ENCODE measurements at places on chromosomes 3 and 15.

GRCh38 chr3:26099692-26100091, 309.8 kb downstream of the OXSM start:
- peak; percentile 7 for DNase-seq

- DNase-seq, result no peak
Measured at GRCh38 chr3:28586325-28586724, 237.7 kb upstream of the AZI2 start.

DNA sequence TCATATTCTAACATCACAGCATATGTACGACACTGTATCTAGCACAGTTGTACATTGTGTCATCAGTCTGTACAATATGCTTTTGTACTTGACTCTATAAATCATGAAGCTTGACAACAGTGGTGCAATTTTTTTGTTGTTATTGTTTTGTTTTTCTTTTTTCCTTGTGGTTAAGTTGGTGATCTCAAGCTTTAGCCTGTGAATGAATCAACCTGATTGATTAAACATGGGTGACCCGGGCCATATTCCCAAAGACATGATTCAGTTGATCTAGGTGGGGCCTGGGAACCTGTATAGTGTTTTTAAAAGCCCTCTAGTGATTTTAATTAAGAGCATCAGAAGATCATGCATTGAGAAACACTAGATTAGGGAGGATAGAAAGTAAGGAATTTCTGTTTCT, 101.8 kb upstream of the AADACL2 start:
- DNase-seq, result no peak

- no peak for DNase-seq
Measured at GRCh38 chr15:88231909-88232644, 24.5 kb downstream of the NTRK3 start.

DNA sequence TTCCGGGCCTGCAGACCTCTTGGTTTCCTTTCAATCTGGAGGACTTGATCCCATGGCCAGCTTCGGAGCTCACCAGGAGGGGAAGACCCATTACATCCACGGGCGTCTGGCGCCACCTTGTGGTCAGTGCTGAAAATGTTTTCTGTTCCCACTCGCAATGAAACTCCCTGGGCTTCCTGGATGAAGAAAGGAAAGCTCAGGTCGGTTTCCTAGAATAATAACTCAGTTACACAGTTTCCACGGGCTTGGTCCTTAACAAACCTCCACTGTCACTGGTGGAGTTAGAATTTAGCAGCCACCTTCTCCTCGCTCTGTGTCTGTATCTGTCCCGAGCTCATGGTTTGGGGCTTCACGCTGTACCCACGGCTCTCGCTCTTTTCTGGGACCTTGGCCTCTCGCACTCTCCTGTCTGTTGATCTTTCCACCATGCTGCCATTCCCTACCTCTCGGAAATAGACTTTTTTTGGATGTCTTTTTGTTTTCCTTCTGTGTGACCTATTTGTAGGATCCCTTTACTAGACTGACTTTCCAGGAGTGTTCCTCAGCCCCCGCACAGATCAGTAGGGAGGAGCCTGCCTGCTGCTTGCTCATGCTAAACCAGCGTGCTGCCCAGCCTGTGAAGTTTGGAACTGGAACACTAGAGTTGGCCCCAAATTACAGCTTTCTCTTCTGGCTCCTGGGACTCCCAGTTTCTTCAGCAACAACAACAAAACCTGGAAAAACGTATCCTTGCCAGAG, 56.3 kb downstream of the IL20RB start:
- DNase-seq, result peak; percentile 73

DNA sequence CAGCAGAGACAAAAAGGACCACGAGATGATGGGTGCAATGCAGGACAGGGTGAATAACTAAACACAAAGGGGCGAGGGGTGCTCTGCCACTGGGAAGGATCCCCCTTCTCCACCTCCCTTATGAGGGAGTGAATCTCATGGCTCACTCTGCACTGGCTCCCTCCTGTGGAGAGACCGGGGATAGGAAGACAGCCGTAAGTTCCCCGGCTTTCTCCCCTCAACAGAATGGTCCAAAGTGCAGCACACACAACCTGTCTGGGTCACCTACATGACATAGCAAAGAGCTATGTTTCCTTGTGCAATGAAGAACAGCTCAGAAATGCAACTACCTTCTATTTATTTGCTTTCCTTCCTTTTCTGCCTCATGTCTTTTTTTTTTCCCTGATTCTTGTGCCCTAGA, 7.8 kb upstream of the ACSBG1 start:
- DNase-seq, result no peak

- no peak for DNase-seq
Measured at GRCh38 chr3:13517253-13517977, 31.5 kb upstream of the FBLN2 start.

DNA sequence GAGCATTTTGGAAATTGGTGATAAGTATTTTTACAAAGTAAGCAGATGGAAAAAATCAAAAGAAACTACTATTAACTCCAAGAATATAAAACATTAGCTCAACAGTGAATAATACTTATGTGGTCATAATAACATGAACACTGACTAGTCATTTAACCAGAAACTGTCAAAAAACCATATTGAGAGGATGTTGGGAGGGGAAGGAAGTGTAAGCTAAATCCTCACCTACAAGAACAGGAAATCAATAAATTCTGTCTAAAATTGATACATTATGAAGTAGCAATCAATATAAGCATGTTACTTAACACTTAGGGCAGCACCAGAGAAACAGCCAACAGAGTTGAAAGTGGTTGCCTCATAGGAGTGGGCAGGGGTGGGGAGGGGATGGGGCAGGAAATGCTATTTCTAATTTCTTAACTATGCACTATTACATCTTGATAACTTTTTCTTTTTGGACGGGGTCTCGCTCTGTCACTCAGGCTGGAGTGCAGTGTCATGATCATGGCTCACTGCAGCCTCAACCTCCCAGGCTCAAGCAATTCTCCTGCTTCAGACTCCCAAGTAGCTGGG, 41.7 kb downstream of the CCR3 start:
- no peak for DNase-seq

DNA sequence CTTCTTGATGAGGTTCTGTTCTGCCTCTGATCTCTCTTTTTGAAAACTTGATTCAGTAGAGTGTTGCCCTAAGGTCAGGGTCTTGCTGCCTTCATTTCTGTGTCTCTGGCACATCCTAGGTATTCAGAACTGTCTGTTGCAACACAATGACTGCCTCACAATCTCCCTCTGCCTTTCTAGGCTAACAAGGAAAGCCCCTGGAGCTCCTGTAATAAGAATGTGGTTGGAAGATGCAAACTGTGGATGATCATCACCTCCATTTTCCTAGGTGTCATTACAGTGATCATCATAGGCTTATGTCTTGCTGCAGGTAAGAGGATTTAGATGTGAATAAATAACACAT, 7.0 kb downstream of the C3orf52 start:
- no peak for DNase-seq

GRCh38 chr15:69400850-69401249, 13.3 kb upstream of the KIF23 start:
- no peak for DNase-seq

DNA sequence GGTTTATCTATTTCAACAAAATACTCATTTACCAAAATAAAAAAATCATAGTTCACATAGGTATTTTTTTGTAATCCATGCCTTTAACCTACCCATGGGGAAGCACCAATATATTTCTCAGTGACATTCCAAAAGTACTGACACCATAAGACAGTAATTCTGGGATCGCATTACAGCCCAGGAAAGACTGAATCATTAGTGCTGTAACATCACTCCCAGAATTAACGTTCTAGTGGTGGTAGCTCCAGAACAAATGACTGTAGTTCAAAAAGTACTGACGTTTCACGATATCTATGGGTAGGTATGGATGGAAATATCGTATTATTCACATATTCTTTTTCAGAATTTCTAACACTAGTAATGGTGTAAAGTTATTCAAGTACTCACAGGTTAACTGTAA, 54.3 kb upstream of the NEK10 start:
- DNase-seq, result peak; percentile 89

GRCh38 chr3:53740956-53741355, 105.3 kb downstream of the CHDH start:
- DNase-seq, result no peak

DNA sequence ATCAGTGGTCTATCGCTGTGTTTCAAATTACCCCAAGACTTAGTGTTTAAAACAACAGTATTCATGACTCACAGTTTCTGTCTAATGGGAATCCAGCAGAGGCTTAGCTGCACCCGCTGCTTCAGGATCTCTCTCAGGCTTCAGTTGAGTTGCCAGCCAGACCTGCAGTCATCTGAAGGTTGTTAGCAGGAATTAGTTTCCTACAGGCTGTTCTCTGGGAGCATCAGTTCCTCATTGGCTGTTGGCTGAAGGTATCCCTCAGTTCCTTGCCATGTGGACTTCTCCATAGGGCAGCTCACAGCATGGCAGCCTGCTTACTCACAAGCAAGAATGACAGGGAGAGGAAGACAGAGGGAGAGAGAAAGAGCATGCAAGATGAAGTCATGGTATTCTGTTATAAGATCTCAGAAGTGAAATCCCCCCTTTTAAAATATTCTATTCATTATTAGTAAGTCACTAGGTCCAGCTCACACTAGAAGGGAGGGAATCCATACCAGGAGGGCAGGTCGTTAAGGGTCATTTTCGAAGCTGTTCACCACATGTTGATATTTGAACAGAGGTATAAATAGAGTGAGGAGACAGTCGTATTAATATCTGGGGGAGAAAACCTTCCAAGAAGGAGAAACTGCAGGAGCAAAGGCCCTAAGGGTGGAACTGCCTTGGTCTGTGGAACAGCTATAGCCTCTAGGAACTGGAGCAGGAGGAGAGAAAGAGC, 473.9 kb upstream of the PPP2R3A start:
- no peak for DNase-seq

DNA sequence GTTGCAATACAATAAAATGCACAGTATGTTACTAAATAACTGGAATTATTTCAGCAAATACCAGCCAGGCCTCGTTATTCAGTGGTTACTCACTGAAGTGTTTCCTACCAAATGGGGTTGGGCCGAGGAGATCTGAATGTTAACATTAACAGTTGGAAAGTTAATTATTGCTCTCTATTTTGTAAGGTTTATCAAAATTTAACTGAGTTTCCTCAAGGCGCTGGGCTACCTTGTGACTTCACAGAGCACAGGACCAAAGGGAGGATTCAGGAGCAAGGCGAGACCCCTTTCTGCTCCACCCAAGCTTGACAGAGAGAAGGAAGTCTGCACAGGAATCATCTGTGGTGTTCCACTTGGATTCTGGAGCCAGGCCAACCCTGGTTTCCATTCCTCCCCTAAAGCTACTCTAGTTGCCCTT, 21.6 kb downstream of the ADAMTS9 start:
- DNase-seq, result no peak

GRCh38 chr3:195559723-195560409, 16.7 kb upstream of the PPP1R2 start:
- no peak for DNase-seq

DNA sequence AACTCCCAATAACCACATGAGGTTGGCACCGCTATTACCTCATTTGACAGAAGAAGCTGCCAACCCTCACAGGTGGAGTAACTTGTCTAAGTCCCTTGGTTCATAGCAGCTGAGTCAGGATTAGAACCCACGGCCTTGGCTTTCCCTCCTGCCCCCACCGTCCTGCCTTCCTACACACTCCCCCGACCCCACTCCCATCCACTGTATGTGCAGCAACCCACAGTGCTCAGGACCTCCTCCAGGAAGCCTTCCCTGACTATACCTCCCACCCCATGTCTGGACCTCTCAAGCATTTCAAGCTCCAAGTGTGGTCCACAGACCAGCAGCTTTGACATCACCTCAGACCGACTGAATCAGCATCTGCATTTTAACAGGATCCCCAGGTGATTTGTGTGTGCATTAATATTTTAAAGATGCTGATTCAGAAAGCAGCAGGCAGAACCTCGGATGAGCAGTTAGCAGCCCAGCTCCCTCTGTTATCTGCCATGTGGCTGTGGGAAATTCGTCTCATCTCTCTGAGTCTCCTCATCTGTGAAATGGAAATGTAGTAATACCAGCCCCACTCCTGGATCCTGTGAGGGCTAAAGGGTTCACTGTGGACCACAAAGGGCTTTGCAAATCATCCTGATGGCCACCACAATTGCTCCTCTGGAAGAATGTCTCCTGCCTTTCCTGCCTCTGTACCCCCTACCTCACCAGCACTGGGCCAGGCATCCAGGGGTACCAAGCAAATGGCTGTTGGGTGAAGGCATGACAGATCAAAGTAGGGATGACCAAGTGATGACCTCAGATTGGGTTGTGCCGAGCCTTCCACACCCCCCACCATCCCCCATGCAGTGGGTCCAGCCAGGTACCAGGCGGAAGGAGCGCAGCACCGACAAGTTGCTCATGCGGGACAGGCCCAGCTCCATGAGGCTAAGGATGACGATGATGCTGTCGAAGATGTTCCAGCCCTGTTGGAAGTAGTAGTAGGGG, 62.7 kb downstream of the SCN5A start:
- no peak for DNase-seq

DNA sequence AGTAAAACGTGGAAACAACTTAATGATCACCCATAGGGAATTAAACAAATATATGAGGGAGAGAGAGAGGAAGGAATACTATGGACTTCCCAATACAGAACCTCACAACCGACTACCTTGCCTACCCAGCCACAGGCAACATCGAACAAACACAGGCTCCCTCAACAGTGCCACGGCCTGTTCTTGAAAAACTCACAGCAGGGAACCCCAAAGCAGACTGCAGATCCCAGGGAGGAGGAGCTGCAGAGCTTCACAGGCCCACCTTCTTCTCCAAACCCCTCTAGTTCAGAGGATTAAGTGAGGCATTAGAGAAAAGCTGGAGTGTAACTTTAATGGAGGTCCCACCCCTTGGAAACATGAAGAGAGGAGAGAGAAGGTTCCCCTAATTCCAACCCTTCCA, 110.2 kb downstream of the ST8SIA2 start:
- no peak for DNase-seq

DNA sequence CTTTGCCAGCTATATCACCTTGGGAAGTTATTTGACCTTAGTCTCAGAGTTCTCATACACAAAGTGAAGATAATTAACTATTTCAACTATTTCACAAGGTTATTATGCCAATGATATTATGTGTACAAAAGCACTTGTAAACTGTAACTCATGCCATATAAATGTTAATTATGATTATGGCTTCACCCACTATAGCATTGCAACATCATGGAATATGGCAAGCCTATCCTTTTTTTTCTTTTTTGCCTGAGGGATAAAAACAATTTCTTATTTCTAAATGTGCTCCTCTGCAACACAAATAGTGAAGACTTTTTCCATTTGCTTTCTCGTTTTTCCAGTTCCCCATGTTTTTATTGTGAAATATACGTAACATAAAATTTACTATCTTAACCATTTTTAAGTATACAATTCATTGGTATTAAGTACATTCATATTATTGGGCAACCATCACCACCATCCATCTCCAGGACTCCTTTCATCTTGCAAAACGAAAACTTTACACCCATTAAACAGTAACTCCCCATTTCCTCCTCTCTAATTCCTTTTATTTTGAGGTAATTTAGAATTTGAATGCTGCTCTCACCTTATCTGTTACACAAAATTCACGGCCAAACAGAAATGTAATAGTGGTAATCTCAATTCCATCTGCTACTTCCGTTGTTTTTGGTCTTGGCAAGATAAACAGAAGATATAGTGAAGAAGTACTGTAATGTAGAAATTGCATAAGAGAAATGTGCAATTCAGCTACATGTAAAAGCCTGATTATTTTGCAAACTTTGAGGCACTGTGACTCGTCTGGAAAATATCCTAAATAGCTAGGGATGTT, 46.3 kb downstream of the NANOGP8 start:
- DNase-seq, result peak; percentile 59

- DNase-seq, result peak; percentile 4
Measured at GRCh38 chr15:92683511-92683834, 27.9 kb upstream of the FAM174B start.

- DNase-seq, result no peak
Measured at GRCh38 chr3:16608816-16609215, 3.6 kb upstream of the DAZL start.

- DNase-seq, result no peak
Measured at GRCh38 chr3:194552327-194552949, 65.6 kb upstream of the ATP13A3 start.

- DNase-seq, result peak; percentile 15
Measured at GRCh38 chr3:99119385-99119784, 217.9 kb upstream of the DCBLD2 start.
